Stimulated activated CD8-positive, alpha-beta memory T cell treated with anti-CD3 and anti-CD28 coated beads, Interleukin-4, amount 100 ng/mL, for 1 hour (primary cell): ENCODE measurements at places on chromosomes 5 and 9.

GRCh38 chr5:115977988-115978387, 15.7 kb downstream of the LVRN start:
- no peak for DNase-seq

DNA sequence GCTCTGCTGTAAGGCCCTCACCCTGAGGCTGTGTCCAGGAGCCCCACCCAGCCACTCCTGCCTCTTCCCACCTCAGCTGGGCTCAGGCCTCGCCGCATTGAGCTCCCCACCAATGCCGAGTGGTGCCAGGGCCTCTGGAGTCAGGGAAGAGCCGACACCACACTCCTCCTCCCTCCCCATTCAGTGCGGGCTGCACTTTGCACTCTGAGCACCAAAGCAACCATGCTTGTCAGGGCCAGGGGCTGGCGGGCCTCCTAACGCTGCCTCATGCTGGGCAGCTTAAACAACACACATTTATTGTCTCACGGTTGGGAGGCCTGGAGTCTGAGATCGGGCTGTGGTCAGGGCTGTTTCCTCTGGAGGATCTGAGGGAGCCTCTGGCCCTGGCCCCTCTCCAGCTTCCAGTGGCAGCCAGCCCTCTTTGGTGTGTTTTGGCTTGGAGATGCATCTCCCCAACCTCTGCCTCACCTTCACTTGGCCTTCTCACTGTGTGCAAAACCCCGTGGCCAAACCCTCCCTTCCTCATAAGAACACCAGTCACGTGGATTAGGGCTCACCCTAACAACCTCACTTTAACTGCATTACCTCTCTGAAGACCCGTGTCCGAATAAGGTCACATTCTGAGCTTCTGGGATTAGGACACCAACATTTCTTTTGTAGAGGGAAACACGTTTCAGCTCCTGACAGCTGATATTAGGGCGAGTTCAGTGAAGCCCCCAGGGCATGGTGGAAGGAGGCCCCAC, 157.8 kb downstream of the MED10 start:
- no peak for DNase-seq

DNA sequence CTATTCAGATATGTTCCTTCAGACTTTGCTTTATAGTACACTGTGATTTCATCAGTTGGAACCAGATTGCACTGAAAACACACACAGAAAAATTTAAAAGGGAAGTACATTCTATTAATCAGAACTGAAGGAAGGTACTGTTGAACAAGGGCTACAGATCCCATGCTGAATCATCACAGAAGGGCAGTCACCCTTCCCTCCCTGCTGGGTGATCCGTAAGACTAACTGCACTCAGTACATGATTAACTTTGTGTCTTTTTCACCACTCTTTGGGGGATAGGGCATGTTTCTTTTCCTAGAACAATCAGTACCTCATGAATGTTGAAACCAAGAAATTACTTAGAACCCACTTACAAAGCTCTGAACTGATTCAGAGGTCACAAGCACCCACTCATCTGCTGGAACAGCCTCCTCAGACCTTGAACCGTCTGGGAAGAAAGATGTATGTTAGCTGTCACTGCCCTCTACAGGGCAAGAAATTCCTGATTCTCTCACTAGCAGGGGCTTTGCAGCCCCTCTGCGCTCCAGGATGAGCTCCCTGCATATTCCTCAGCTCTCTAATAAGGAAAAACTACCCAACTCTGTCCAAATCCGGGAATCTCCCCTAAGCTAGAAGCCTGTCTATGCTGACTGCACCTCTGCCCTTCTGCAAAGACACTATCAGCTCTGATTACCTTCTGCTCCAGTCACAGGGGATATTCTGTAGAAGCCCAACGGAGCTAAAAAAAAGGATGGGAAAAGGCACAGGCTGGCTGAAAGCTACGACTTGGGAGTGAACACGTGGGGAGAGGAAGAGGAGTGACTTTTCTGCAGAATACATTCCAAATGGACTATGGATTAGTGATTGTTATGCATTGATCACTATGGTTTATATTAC, 51.0 kb downstream of the IARS1 start:
- DNase-seq, result no peak

- no peak for DNase-seq
These were observed 58.8 kb downstream of the CAAP1 start for GRCh38 chr9:26833792-26834191.

GRCh38 chr5:170117736-170118135, 12.0 kb downstream of the FOXI1 start:
- no peak for DNase-seq

- DNase-seq, result no peak
These were observed 1.3 kb downstream of the MIGA2 start for GRCh38 chr9:129037767-129038098.

GRCh38 chr5:114010362-114010761, 351.5 kb upstream of the KCNN2 start:
- DNase-seq, result no peak

DNA sequence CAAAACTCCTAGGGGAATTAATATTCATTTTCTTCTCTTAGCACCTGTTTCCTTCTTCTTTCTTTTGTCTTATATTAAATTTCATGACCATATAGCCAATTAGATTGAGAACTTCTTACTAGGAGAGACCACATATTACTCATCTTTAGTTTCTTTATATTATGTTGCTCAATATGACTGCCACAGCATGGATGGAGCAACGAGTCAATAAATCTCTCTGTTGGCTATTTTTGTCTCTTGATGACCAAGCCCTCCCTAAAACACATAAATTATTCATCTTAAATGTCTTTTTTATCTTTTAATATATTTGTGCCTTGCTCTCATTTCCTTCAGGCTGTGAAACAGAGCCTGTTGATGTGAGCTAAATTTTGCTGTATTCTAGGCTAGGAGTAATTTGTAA, 123.0 kb downstream of the ADAMTSL1 start:
- DNase-seq, result no peak

GRCh38 chr5:55151923-55152842, 7.8 kb upstream of the GPX8 start:
- DNase-seq, result no peak

GRCh38 chr9:76223749-76224340, 170.4 kb downstream of the RFK start:
- DNase-seq, result no peak
